WTC11 (cell line): ENCODE measurements at places on chromosomes 4 and X.

- no peak overlapping the region for H3K4me3 ChIP-seq
- no peaks in the 10 kb centered on the region; the same call in 1 of the 2 replicates for H3K27me3 ChIP-seq
- DNase-seq = no peak
Observed at GRCh38 chrX:53018627-53019026, 30.0 kb upstream of the GPR173 start.

DNA sequence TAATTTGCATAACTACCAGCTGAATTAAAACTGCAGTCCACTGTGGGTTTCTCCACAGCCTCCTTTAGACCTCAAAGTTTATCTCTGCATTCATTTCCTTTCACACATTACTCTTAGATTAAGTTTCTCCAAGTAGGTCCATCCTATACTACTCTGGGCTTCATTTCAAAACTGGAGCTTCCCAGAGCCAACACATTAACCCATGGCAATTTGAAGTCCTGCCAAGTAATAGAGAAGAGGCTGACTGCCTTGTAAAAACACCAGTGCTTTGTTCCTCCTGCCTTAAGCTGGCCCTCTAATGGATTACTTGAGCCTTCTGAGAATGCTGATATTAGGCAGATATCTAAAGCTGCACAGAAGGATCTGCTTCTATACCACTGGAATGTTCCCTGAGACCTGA lies 997.2 kb upstream of the SLIT2 start:
- H3K27me3 ChIP-seq = no peaks in the 10 kb centered on the region
- H3K36me3 ChIP-seq = peaks cover 64% of the 10 kb centered on the region
- H3K4me3 ChIP-seq = no peak overlapping the region
- H3K27ac ChIP-seq = no peak overlapping the region
- no peak for DNase-seq

GRCh38 chr4:100299046-100299840 lies 109.0 kb upstream of the DDIT4L start:
- H3K36me3 ChIP-seq = no peaks in the 10 kb centered on the region
- H3K4me3 ChIP-seq = no peak overlapping the region
- peaks cover 3% of the 10 kb centered on the region for H3K4me1 ChIP-seq

- H3K27ac ChIP-seq = no peak overlapping the region
- H3K36me3 ChIP-seq = no peaks in the 10 kb centered on the region
- DNase-seq = no peak
- no peak overlapping the region for H3K4me3 ChIP-seq
- no peaks in the 10 kb centered on the region for H3K4me1 ChIP-seq
- H3K27me3 ChIP-seq = no peaks in the 10 kb centered on the region
Observed at GRCh38 chr4:146285037-146285436, 70.7 kb downstream of the REELD1 start.

DNA sequence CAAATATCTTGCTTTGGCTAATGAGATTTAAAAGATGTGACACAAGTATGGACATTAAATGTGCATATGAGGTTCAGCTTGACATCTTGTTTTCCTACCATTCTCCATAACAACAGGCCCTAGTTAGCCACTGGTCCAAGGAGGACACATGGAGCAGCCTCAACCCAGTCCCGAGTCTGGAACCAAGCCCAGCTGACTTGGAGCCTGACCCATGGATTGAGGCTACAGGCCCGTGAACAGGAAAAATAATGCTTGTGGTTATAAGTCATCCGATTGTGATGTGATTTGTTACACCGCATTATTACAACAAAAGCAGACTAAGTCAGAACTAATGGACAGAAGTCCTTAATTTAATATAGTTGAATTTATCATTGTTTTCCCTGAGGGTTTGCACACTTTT lies 123.2 kb upstream of the BANK1 start:
- no peaks in the 10 kb centered on the region for H3K36me3 ChIP-seq
- H3K4me3 ChIP-seq = no peak overlapping the region
- no peaks in the 10 kb centered on the region for H3K4me1 ChIP-seq
- H3K27ac ChIP-seq = no peak overlapping the region
- H3K27me3 ChIP-seq = no peaks in the 10 kb centered on the region

DNA sequence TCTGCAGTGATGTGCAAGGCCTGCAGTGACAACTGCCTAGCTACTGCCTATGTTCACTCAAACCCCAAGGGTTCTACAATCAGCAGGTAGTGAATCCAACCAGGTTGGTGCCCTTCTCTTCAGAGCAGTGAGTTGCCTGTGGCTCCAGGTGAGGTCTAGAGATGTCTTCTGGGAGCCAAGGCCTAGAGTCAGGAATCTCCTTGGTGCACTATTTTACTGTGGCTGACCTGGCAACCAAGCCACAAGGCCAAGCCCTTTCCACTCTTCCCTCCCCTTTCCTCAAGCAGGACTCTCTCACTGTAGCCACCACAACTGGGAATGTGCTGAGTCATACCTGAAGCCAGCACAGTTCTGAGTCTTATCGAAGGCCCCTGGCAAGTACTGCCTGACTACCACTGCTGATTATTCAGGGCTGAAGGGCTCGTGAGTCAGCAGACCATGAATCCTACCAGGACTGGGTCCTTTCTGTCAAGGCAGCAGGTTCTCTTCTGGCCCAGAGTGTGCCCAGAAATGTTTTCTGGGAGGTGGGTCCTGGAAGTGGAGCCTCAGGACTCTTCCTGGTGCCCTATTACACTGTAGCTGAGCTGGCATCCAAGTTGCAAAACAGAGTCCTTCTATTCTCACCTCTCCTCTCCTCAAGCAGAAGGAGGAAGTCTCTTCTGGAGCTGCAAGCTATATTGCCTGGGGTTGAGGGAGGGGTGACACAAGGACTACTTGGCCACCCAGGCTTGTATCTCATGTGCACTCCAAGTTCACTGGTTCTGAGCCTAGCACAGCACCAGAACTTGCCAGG lies 111.6 kb downstream of the BTC start:
- no peaks in the 10 kb centered on the region for H3K27me3 ChIP-seq
- H3K36me3 ChIP-seq = no peaks in the 10 kb centered on the region
- DNase-seq = peak; percentile 22
- H3K4me1 ChIP-seq = peaks cover 7% of the 10 kb centered on the region

- no peak for DNase-seq
- peaks cover 19% of the 10 kb centered on the region for H3K36me3 ChIP-seq
- no peaks in the 10 kb centered on the region for H3K27me3 ChIP-seq
- H3K4me3 ChIP-seq = no peak overlapping the region
- H3K4me1 ChIP-seq = peaks cover 9% of the 10 kb centered on the region; the same call in 1 of the 2 replicates
Observed at GRCh38 chr4:132540268-132540667, 608.8 kb upstream of the PCDH10 start.

GRCh38 chrX:135975421-135975820 lies 1.6 kb upstream of the MMGT1 start:
- H3K27ac ChIP-seq = no peak overlapping the region
- peaks cover 4% of the 10 kb centered on the region; the same call in 1 of the 2 replicates for H3K27me3 ChIP-seq
- no peak overlapping the region for H3K4me3 ChIP-seq
- DNase-seq = no peak
- no peaks in the 10 kb centered on the region for H3K36me3 ChIP-seq

DNA sequence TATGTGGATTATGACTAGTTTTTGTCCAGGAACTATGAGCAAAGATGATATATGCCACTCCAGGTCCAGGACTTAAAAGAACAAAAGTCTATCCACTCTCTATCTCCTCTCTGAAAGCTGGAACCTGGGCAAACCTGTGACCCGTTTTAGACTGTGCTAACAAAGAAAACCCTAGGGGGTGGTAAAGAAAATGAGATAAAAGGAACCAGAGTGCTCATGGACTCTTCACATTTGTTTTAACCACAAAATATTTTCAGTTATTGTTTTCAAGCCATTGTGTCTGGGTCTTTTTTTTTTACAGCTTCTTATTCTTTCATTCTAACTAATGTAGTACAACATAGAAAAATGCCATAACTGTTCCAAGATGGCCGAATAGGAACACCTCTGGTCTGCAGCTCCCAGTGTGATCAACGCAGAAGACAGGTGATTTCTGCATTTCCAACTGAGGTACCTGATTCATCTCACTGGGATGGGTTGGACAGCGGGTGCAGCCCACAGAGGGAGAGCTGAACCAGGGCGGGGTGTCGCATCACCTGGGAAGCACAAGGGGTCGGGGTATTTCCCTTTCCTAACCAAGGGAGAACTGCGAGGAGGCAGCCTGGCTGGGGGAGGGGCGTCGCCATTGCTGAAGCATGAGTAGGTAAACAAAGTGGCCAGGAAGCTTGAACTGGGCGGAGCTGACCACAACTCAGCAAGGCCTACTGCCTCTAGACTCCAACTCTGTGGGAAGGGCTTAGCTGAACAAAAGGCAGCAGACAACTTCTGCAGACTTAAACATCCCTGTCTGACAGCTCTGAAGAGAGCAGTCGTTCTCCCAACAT lies 45.1 kb downstream of the CHM start:
- H3K27ac ChIP-seq = peak overlapping the region; percentile 96
- peaks cover 9% of the 10 kb centered on the region for H3K36me3 ChIP-seq

DNA sequence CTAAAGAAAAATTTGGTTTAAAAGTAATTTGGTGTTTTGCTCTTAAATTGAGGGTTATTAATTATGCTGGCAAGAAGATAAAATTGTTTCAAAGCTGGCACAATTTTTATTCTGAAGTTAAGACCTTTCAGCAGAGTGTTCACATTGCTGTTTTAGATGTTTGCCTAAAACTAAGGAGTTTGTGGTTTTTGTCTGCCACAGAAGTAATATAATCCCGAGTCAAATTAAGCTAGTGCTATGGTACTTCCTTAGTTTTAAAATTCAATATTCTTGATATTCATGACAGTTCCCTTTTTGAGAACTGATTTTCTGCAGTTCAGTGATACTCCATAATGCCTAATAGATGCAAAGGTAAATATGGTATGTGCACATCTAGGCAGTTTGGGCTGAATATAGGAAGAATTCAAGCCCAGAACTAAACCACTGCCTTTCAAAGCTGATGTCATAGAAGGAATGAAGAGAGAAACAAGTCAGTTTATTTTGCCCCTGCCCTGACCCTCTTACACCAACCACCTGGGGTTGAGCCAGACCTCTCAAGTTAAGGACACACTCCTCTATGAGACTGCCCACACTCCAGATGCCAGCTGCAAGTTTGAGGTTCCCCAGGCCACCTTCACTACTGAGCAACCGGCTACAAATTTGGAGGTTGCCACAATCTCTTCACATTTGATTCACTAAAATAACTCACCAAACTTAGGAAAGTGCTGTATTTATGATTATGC lies 32.1 kb upstream of the VEGFC start:
- H3K27me3 ChIP-seq = no peaks in the 10 kb centered on the region
- no peak for DNase-seq
- no peaks in the 10 kb centered on the region for H3K4me1 ChIP-seq
- H3K4me3 ChIP-seq = no peak overlapping the region
- H3K27ac ChIP-seq = no peak overlapping the region

DNA sequence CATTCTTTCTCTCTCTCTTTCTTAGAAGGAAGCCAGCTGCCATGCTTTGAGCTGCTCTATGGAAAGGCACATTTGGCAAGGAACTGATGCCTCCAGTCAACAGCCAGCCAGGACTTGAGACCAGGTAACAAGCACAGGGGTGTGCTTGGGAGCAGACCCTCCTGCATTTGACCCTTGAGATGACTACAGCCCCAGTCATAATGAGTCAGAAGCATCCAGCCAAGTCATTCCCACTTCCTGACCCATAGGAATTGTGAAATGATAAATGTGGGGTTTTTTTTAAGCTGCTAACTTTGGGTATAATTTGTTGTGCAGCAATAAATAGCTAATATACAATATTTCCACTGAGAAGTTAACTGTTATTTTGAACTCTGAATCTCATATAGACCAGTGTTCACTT lies 446.9 kb downstream of the GRXCR1 start:
- H3K4me1 ChIP-seq = 0 out of 2 replicates have a peak, but pooled peaks cover 3% of the 10 kb centered on the region
- no peaks in the 10 kb centered on the region for H3K27me3 ChIP-seq
- no peak overlapping the region for H3K27ac ChIP-seq
- no peak overlapping the region for H3K4me3 ChIP-seq
- no peak for DNase-seq

- no peak for DNase-seq
- no peak overlapping the region for H3K4me3 ChIP-seq
- no peak overlapping the region for H3K27ac ChIP-seq
- H3K27me3 ChIP-seq = no peaks in the 10 kb centered on the region
- H3K36me3 ChIP-seq = 0 out of 2 replicates have a peak, but pooled peaks cover under 1% of the 10 kb centered on the region
- H3K4me1 ChIP-seq = no peaks in the 10 kb centered on the region
Observed at GRCh38 chr4:69689599-69689998, 36.6 kb upstream of the UGT2A1 start.

DNA sequence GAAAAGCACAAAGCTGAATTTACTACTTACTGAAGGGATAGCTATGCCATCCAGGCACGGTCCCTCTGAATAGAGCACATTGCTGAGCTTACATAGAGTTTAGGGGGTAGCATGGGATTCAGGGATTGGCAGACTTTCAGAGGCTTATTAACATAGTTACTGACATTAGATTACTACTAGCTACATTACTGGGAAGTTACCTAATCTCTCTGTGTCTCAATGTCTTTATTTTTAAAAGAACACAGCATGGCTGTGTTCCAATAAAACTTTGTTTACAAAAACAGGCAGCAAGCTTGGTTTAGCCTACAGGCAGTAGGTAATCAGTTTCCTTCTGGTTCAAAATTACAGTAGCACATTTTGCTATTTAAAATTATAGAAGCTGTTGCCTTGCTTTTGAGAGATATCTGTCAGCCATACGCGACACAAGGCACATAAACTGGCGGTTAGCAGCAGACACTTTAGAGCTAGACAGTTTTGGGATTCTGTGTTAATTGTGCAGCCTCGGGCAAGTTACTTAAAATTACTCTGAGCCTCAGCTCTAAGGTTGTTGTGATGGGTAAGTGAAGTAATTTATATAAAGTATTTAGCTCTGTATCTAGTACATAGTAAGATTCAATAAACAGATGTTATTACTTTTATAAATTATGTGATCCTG lies 6.9 kb downstream of the KLHL8 start:
- no peaks in the 10 kb centered on the region for H3K27me3 ChIP-seq
- no peak overlapping the region for H3K27ac ChIP-seq
- H3K36me3 ChIP-seq = no peaks in the 10 kb centered on the region
- DNase-seq = no peak

DNA sequence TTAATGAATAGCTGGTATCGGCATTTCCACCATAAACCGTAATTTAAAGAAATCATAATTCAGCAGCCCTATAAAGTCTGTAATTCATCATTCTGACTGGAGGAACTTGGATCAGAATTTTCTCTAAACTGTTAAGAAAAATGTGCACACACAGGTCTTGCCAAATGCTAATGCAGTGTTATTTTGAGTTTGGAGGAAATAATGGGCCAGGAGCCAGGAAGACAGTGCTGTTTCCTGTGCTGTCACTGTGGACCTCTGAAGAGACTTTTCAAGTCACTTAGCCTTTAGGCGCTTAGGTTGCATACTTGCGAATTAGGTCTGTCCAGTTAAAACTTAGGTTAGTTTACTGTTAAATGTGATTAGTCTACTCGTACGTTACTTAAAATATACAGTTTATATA lies 137.5 kb upstream of the ANXA3 start:
- H3K27me3 ChIP-seq = no peaks in the 10 kb centered on the region
- H3K4me3 ChIP-seq = no peak overlapping the region
- peaks cover 19% of the 10 kb centered on the region for H3K4me1 ChIP-seq
- H3K36me3 ChIP-seq = peaks cover 47% of the 10 kb centered on the region
- DNase-seq = no peak
- no peak overlapping the region for H3K27ac ChIP-seq

- peaks cover 2% of the 10 kb centered on the region; the same call in 1 of the 2 replicates for H3K36me3 ChIP-seq
- H3K4me1 ChIP-seq = peaks cover 45% of the 10 kb centered on the region
- H3K27ac ChIP-seq = peak within 1 kb of the TSS; percentile 97
- peaks cover 3% of the 10 kb centered on the region; the same call in 1 of the 2 replicates for H3K27me3 ChIP-seq
- peak; percentile 98 for DNase-seq
Observed at GRCh38 chr4:107719922-107720722, at the start of gene PAPSS1. PAPSS1 (minus strand) TSS chr4:107720234; CDS start chr4:107720179, 55 bp downstream.
